ENCODE measurements at places on chromosomes 2 and 18.
A peak's percentile ranks its signal among the peaks of the same experiment; 100 is the strongest.

DNA sequence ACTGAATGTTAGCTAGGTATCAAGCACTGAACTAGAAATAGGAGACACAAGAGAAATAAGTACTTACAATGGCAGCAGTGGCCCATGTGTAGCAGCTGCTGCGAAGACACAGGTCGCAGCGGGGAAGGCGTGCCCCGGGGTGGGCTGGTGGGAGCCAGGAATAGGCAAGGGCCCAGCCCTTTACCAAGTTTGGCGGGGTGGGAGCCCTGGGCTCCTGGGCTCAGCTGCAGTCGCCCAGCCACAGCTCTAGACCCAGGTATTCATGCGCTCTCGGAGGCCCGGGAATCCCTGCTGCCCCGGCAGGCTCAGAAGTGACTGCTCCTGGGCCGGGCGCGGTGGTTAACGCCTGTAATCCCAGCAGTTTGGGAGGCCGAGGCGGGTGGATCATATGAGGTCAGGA lies 1287.3 kb downstream of the CNTNAP5 start:
- no peak for DNase-seq

GRCh38 chr2:149160701-149161217 lies 122.3 kb downstream of the LYPD6B start:
- peak; percentile 28 for DNase-seq

DNA sequence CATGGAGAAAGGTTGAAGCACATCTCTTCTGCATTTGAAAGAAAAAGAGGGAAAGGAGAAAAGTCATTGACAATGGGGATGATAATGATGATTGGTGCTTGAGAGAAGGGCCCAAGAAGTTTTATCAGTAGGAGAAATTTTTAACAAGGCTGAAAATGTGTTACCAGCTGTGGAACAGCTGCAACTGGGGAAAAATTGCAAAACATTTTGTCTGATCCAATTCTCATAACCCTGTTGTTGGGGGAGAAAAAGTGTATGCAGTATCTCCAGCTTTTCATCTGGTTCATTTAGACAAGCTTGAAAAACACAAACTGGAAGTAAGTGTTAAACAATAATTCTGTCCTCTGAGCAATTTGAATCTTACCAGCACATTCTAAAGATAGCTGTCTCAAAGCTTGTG lies 92.7 kb downstream of the CSRNP3 start:
- no peak for DNase-seq

DNA sequence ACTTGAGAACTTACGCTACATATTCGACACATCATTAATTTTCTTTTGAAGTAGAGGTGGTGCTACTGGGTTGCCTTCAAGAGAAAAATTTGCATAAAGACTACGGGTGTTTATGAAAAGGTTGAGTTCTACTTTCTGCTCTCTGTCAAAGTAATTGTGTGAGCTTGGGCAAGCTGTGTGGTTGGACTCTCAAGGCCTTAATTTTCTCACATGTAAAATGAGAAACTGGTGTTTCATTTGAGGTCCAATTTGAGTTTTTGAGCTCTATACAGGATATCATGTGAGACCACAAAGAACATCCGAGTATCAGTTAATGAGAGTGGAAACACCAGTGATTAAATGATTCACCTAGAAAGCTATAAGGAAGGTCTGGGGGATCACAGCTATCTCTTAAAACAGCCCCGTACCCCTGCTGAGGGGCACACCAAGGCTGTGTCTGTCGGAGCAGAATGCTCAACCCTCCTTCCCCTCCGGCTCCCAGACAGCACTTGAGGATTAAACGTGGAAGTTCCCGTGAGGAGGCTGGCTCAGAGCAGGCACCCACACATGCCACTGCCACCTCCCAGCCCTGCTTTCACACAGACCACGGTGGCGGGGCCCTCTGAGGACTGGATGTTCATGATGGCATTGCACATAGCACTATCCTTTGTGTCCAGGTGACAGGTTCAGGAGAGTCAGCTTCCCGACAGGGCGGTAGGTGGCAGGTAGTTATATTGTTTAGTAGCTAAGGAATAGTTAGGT lies 191.8 kb downstream of the RNF144A start:
- DNase-seq = no peak

GRCh38 chr2:134839649-134840048 lies 1.2 kb downstream of the ACMSD start:
- no peak for DNase-seq

DNA sequence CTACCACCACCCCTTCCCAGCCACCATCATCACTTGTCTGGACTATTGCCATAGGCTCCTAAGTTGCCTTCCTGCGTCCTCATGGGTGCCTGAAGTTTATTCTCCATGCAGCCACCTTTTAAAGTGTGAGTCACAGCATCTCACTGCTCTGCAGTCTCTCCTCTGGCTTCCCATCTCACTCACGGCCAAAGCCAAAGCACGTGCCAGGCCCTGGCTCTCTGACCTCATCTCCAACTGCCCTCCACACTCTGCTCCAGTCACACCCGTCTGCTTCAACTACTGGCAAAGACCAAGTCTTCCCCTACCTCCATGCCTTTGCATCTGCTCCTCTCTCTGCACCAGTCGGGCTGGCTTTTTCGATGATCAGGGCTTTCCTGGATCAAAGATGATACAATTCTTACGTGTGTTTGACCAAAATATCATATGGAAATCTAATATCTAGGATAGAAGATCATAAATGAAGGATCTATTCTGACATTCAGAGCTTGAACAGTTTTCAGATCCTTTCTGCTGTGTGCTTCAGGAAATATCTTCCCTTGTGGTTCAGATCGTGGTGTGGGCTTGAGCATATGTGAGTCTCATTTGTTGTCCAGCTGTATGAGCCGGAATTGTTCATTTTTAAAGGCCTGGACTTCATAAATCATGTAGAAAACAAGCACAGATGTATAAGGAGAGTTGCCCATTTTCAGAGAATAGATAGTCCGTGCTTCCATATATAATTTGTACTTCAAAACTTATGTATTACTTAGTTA lies 175.6 kb downstream of the PRKCE start:
- no peak for DNase-seq

DNA sequence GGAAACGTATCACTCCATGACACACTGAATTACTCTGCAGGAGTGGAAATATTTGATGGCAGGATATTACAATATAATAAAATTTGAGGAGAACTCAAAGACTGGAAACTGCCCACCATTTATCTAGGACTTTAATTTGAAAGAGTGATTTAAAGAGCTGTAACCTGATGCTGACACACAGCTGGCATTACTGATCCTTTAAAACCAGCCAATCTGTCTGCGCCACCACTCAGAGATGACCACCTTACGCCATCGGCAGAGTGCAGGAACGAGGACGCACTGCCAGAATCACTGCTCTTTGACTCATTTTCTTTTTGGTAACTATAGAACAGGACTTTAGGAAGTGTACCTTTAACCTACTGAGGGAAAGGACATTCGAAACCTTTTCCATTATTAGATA lies 114.1 kb downstream of the EPB41L3 start:
- no peak for DNase-seq

DNA sequence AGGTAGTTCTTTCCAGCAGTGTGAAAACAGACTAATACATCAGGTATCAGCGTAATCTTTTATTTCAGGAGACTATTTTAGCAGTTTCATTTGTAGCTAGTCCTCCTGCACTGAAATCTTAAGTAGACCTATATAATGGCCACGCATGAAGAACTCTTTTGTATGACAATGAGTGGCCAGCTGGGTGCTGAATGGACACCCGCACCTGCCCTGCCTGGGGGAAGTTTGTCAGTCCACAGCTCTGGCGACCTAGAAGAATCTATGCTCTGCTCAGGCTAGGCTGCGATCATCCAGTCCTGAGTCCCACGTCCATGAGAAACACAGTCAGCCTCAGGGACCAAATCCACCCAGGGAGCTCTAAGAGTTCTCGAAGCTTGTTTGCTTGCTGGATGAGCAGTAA lies 709.2 kb upstream of the ID2 start:
- DNase-seq = no peak

- DNase-seq = no peak
Observed at GRCh38 chr2:220071696-220072095, 444.3 kb downstream of the SLC4A3 start.

- no peak for DNase-seq
Observed at GRCh38 chr2:222292149-222293134, 6.4 kb downstream of the PAX3 start.

- DNase-seq = no peak
Observed at GRCh38 chr2:192010073-192010472, 163.2 kb upstream of the CAVIN2 start.

Measured in KBM-7 (cell line).